ENCODE measurements at places on chromosomes 2 and 18.

DNA sequence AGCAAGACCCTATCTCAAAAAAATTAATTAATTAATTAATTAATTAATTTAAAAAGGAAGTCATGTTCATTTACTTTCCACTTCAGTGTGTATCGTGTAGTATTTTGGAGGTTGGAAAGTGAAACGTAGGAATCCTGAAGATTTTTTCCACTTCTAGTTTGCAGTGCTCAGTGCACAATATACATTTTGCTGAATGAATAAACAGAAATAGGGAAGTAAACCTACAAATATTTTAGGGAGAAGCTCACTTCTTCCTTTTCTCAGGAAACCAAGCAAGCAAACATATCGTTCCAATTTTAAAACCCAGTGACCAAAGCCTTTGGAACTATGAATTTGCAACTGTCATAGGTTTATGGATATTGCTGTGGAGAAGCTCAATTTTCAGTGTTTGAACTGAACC is 27.8 kb downstream of the SLC14A1 start:
- DNase-seq, result no peak

DNA sequence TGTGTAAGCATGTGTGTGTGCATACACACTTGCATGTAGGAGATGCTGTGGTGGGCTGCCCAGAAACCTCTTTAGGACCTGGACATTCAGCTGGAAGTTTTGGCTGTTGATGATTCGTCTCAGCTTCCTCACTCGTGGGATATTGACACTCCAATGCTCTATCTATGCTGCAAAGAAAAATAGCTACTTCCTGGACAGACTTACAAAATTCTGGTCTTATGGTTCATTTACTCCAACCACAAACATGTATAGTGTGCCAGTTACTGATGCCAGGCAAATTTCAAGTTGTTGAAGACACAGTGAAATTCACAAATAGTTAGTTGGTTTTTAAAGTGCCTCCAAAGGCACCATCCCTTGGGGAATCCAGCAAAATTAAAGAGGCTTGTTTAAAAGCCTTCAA is 882.6 kb downstream of the CPS1 start:
- no peak for DNase-seq

- DNase-seq, result peak; percentile 64
Measured at GRCh38 chr2:38262069-38262871, 114.8 kb downstream of the ATL2 start.

- DNase-seq, result no peak
Measured at GRCh38 chr2:190984595-190984994, 29.4 kb downstream of the STAT1 start.

DNA sequence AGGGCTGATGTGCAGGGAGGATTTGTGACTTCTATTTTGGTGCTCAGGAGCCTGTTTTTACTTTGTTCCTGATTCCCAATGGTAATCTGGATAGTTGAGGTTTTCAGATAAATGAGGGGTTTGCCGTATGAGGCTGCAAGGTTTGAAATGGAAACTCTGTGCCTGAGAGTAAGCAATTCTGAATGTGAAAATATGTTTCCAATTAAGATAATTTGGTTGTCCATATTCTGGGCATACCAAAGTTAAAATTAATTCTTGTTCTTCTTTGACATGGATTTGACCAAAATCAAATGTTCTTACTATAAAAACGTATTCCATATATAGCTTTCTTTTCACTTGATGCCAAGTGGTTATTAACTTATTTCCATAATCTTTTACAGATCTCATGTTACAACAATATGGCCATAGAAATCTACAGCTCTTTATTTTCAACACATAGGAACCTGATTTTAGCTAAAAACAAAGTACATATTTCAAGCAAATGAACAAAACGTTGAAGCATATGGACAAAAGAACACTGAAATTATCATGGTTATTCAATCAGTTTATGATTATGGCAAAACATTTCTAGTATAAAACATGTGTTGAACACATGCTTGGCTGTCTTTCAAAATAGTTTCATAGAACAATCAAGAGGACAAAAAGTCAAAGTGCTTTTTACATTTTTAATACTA is 63.4 kb upstream of the ARHGAP28 start:
- no peak for DNase-seq

DNA sequence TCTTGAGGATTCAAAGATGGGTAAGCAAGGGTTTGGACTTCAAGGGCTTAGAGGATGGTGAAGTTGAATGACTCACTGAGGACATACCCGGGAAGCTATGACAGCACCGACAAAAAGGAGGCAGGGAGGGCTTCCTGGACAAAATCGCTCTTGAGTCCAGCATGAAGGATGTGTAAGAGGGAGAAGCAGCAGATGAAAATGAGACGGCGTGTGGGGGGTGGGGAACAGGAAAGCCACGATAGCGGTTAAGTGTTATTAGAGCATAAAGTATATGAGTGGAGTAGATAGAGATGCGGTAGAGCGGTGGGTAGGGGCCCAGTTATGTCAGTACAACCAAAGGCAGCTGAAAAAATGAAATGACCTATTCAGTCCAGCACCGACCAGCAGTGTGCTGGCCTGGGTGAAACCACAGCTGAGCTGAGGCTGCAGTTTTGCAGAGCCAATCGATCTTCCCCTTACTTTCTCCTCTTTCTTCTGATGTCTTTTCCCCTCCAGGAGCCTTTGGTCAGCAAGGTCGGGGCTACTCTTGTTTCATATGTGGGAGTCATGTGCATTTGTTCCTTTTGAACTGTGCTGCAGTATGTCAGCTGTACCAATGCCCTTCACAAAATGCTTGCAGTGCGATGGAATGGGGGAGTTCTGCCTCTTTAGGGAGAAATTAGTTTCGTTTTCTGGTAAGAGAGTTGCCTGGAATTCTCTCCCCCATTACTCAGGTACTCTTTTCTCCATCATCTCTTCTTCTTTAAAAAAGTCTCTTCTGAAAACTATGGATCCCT is 2.0 kb upstream of the THUMPD2 start:
- no peak for DNase-seq

- DNase-seq, result no peak
Measured at GRCh38 chr2:238202326-238203093, 985 bp downstream of the ILKAP start.

Data from GM12864 (cell line).